Endothelial cell of umbilical vein (primary cell): ENCODE measurements at places on chromosomes 16 and 17.
A peak's percentile ranks its signal among the peaks of the same experiment; 100 is the strongest.

DNA sequence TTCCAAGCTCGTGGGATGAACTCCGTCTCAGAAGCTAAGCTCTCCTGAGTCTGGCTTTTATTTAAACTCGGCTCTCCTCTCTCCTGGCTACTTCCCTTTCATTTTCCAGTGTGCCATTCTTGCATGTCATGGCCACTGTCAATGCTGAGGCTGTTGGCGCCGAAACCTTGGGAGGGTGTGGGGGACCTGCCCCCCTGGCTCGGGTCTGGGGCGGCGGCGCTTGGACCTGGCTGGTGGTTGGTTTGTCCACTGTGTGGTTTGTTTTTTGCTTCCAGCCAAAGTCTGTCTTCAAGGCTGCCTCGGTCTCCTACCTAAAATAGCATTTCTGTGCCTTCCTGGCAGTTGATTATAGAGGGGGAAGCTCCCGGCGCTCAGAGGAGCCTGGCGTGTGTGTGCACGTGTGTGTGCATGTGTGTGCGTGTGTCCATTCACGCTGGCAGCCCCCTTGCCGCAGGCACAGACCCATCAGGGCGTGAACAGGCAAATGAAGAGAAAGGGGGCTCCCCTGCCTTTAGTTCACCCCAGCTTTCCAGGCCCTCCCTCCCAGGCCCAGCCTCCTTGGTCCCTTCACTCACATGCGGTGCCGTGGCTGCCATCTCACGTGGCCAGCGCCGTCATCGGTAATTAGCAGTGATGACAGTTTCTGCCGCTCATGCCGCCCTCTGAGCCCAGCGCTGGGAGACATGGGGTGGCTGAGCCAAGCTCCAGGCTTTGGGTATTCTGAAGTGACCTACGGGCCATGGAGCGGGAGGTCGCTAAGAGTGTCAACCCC, 179.9 kb downstream of the SEC14L1 start:
- no peak for DNase-seq

GRCh38 chr17:71726341-71726740, 394.5 kb upstream of the SOX9 start:
- no peak for DNase-seq

DNA sequence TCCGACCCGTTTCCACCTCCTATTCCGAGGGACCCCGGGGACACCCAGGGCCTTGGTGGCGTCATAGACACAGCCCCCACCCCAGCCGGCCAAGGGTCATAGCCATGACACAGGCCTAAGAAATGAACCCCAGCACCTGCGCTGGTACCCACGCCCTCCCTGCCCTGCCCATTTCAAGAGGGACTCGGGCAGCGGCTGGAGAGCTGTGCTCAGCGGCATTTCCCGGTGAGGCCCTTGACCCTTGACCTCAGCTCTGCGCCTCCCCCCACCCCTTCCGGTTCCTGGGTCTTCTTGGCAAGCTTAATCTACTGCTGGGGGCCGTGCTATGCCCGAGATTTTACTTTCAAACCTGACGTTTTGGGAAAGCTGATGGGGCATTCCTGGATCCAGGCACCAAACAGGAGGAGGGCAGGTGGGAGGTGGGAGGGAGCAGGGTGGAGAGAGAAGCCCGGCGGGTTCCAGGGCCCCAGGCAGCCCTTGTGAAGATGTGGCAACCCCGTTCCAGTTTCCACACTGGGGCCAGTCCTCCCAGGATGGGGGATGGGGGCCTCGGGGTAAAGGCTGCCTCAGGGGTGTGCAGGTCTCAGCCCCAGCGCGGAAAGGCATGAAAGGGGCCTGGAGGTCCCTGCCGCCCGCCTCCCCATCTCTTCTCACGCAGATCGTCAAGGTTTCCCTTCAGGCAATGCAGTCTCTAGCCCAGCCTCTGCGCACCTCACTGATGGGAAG, at the start of gene SLC22A31:
Gene SLC22A31, minus strand, starts transcription at position 414 of the 726 bp plus-strand sequence. Its CDS starts 36 bp downstream, at position 378.
- no peak for DNase-seq

- DNase-seq = no peak
These were observed 10.8 kb downstream of the EMP2 start for GRCh38 chr16:10569621-10570020.

DNA sequence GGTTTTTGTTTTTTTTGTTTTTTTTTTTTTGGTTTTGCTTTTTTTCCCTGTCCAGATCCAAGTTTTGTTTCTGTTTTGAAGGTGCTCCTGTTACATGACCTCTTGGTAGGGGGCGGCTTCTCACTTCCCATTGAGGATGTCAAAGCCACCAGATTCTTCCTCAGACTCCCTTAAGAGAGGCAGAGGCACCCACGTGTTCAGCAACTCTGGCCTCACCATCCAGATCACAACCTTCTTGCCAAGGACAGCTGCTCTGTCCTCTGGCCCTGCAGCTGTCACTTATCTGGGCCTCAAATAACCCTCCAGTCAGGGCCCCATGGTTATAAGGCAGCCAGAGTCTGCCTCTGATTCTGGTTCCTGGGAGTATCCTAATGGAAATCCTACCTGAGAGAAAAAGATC, 208.5 kb downstream of the STX8 start:
- DNase-seq = no peak

- peak; percentile 9 for DNase-seq
These were observed 1.0 kb upstream of the MSI2 start for GRCh38 chr17:57255182-57255775.

DNA sequence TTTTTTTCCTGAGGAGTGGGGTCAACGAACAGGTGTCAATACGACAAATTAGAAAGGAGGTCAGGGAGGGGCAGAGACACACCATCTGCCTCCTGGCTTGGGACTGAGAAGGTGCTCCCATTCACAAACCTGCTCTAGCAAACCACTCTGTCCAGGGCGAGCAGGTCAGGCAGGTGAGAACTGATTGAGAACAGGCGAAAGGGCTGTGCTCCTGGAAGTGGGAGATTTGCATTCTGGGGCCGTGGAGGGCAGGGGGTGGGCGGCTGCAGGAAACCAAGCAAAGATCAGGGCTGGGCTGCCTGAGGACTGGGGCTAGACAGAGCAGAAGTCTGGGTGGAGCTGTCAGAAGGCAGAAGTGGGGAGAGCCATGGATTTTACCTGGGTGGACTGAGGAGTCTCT, 98.9 kb upstream of the NLRP1 start:
- no peak for DNase-seq

- no peak for DNase-seq
These were observed 9.5 kb downstream of the SPNS2 start for GRCh38 chr17:4508207-4508606.

GRCh38 chr17:55383771-55384642, 37.6 kb downstream of the MMD start:
- no peak for DNase-seq

DNA sequence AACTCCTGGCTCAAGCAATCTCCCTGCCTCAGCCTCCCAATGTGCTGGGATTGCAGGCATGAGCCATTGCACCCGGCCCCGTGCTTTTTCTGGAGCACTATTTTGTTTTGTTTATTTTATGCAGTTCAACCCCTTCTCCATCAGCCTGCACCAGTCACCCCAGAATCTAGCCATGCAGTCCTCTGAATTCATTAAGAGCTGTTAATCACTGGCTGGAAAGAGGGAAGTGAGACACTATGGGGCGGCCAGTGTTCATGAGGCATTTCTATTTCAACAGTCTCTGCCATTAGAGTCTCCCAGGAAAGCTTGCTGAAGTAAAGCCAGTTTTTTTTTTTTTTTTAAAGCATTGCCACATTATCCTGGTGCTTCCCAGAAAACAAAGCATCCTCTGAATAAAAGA, 1.7 kb downstream of the VWA3A start:
- DNase-seq = no peak

GRCh38 chr17:83125515-83126274, 46.3 kb downstream of the METRNL start:
- no peak for DNase-seq

GRCh38 chr17:82301916-82302567, 15.4 kb downstream of the CD7 start:
- DNase-seq = no peak

GRCh38 chr16:86436466-86437185, 73.7 kb upstream of the FOXF1 start:
- DNase-seq = no peak

DNA sequence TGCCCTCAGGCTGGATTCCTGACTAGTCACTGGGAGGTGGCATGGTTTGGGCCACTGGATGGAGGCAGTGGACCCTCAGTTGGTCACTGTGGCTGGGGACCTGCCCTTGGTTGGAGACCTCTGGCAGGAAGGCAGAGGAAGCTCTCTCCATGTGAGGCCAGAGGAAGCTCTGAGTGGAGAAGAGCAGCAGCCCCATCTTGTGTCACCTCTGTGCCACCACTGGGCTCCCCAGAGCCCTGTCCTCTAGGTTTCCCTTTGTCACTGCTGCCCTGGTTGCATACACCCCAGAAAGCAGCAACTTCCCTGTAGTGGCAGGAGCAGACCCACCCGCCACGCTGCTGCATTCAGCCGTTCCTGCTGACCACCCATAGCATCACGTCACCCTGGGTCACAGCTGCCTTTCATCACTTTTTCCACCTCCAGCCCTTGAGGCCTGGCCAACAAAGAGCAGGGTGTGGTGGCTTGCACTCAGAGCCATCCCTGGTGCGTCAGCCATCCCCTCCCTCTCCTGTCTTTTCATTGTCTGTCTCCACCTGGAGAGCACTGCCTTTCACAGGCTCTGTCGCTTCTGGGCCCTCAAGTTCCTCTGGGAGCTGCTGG, 11.9 kb downstream of the CTRL start:
- no peak for DNase-seq

DNA sequence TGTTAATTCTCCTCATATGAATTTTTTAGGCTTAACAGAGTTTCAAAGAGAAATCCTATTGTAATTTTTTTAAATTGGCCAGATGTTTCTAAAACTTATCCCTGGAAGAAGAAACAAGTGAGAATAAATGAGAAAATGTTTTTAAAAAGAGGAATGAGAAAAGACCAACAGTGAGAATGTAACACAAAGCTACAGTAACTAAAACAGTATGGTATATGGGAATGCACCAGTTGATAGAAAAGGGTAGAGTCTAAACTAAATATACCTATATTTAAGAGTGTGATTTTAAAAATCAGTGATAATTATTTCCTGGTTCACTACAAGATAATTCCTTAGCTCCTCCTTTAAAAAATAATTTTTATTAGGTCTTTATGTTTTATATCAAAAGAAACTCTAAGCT, 127.9 kb downstream of the CCDC182 start:
- no peak for DNase-seq

GRCh38 chr16:72878301-72879269, 169.3 kb downstream of the ZFHX3 start:
- no peak for DNase-seq

GRCh38 chr17:46152423-46152822, 40.8 kb downstream of the KANSL1 start:
- DNase-seq = no peak

GRCh38 chr16:17632667-17633066, 161.9 kb upstream of the XYLT1 start:
- no peak for DNase-seq

- no peak for DNase-seq
These were observed 220.1 kb downstream of the CCDC182 start for GRCh38 chr17:57524839-57525568.

DNA sequence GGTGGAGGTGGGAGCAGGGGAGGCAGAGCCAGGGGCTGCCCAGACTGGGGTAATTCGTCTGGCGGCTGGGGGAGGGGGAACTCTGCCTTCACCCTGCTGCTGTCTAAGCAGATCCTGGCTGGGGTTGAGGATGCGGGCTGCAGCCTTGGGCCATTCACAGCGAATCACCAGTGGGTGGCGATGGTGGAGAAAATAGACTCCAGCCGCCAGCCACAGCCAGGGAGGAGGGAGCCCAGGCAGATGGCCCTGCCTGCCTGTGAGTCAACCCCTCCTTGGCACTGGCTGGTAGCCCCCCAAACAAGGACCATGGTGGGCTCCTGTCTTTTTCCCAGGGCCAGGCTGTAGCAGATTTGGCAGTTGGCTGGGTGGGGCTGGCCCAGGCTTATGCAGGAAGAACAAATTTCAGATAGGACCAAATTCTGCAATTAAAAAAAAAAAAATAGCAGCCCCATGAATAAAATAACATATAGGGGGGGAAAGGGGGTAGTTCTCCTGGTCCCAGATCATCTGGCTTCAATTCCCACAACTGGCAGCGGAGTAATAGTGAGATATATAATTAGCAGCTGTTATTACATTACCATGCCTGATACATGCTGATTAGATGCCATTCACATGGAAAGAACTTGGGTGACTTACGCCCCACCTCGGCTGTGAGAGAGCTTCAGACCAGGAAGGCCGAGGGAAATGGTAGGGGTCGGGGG, 41.5 kb upstream of the CDH5 start:
- peak; percentile 16 for DNase-seq

DNA sequence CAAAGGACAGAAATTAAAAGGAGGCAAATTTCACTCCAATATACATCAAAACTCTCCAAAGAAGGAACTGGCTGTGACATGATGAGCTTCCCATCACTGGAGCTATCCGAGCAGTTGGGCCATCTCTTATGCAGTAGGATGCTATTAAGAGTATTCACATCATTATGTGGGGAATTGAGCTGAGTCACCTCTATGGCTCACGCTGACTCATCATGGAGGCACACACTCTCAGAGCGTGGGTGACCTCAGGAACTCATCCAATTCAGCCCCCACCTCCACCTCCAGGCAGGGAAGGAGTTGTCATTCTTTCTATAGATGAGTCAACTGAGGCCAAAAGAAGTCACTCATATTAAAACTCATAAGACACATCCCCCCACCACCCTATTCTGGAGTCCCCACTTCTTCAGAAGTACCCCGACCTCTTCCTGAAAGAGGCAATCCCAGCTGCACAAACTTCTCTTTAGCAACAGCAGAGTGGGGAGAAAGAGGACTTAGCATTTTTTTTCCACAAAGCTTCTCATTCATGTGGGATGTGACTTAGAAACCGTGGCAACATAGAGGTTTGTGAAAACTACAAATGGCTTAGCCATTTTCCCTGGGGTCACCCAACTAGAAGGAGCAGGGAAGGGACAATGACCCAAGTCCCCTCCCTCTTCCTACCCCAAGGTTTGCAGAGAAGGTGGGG, 32.5 kb downstream of the ABCC12 start:
- peak; percentile 72 for DNase-seq

DNA sequence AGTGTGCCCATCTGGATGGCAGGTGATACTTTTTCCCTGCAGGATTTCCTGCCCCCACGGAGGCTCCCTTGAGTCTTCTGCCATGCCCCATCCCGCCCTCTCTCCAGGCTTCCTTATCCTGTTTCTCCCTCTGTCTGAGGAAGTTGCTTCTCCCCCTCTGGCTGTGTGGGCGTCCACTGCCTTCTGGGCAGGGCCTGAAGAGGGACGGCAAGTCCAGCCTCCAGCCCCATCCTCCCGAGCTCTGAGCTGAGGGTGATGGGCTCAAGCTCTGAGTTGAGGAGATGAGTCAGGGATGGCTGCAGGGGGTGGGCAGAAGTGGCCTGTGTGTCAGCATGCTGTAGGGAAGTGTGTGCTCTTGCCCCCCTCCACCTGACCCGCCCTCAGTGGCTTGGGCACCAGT, 14.2 kb upstream of the RAP1GAP2 start:
- DNase-seq = no peak
